ENCODE measurements at places on chromosomes 2 and 18.

- DNase-seq, result no peak
Observed at GRCh38 chr2:237498341-237498740, 11.3 kb downstream of the MLPH start.

GRCh38 chr2:223523551-223524001, 78.6 kb downstream of the SCG2 start:
- DNase-seq, result no peak

- no peak for DNase-seq
Observed at GRCh38 chr18:9404565-9405060, 70.0 kb downstream of the TWSG1 start.

DNA sequence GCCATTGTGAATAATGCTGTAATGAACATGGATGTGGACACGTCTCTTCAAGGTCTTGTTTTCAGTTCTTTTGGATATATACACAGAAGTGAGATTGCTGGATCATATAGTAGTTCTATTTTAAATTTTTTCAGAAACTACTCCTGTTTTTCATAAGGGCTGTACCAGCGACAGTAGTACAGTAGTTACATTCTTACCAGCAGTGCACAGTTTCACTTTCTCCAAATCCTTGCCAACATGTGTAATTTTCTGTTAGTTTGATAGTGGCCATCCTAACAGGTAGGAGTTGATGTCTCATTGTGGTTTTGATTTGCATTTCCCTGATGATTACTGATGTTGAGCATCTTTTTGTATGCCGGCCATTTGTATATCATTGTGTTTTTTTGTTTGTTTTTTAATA, 81.7 kb downstream of the EPC2 start:
- DNase-seq, result no peak

DNA sequence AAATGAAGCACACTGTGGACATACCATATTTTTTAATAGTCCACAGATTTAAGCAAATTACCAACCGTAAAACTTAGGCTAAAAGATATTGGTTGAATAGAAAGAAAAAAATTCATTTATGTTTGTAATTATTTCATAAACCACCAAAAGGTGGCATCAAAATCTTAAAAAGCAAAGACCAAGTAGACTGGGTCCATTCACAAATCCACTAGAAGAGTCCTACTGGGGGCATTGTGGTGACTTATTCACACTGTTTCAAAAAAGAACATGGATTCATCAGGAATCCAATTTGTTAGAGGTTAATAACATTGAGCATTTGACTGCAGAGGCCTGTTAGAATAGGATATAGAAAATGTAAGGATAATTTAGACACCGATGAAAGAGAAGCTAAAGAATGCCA, 194.9 kb upstream of the KYNU start:
- DNase-seq, result no peak
